SJCRH30 (cell line): ENCODE measurements at places on chromosomes 2 and 18. TPM values are rescaled to one million over a fixed set of nuclear protein-coding genes. Genes with fewer than 3 reads are reported as not detected.

DNA sequence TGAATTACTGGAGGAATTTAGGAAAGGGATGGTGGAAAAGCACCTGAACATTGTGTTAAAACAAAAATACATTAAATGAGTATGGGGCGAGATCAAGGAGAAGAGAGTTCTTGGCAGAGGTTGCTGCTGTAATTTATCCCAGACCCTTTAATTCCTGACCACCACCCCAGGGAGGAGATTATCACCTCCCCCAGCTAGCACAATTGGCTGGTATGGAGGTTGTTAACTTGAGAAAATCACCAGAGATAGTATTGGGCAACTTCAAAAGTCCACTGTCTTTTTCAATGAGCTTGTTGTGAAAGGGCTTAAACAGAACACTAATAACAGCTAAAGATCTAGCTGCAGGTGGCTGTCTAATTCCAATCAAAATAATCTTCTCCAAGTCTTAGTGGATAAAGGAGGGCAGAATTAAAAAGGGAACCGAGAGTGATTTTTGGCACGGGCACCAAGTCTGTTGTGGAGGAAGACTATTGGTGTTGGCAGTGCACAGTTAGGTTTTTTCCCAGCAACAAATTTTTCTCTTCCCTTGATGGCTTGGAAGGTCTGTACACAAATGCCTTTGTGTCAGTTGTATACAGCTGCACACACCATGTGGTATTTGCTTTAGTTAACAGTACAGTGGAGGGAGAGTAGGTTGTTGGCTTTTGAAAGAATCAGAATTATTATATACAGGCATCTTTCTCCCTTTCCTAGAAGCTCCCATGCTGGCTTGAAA lies 289.5 kb downstream of the SLC4A3 start:
- no peak for DNase-seq

GRCh38 chr18:34928088-34928753 lies 113.0 kb upstream of the MAPRE2 start:
- DNase-seq, result no peak

DNA sequence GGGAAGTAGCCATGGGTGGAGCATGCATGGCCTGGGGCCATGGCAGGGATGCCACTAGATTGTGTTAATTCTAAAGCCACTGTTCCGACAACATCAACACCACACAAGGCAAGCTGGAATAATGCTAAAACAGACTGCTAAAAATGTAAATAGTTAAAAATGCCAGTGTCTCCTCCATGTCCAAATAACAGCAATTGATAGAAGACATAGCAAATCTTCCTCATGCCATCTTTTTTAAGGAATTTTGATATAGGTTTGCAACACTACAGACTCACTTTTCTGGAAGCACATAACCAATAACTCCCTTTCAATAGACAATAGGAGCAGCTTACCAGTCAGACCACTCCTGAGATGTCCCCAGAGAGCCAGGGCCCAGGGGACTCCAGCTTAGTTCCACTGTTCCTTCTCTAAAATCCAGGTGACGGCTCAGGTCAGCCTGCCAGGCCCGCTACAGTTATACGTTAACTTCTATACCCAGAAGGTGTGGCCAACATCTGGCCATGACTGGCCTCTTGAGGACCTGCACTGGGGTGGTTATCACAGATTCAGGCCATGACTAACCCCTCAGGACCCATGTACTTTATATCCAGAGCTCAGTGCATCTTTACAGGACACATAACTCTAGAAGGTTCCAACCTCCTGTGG lies 20.3 kb downstream of the TUBB6 start:
- no peak for DNase-seq

DNA sequence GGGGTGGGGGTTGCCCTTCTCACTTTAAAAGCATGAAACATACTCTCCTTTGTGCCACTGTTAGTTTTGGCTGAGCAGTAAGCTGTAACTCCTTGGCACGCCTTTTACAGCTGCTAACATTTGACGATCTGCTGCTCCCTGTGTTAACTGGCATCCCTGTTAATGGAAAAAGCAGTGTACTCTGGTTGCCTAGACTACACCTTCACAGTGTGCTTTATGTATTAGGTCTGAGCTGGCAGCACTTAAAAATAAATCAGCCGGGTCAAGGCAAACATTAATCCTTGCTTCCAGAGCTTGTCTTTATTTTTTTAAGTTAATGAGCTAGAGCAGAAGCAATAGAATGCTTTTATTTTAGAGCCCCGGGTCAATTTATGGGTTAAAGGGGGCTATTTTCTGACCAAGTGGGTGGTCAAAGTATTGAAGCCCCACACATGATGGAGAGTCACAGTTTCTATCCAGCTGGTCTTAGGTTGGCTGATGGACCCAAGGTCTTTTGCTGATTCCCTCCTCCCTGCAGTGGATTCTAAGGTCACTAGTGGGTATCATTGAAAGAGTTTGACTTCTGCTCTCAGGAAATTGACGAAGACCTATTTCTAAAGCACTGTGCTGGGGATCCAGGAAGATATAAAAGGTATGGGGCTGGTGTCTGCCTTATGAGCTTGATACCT lies 54.5 kb downstream of the CFAP221 start:
- DNase-seq, result no peak

The PPP4R1 gene
- 51.8 and 53.4 TPM in 2 replicates for total RNA-seq

The CRYGB gene
- not detected in 2 replicates for total RNA-seq

The NEURL3 gene
- 0.10 TPM in 1 of 2 replicates, not detected in the other for total RNA-seq

The DUSP11 gene
- total RNA-seq, result 42.3 and 44.1 TPM in 2 replicates

The NCOA1 gene
- 113 and 121 TPM in 2 replicates for total RNA-seq
